ENCODE measurements at places on chromosomes 12 and 14.

- no peak for DNase-seq
Measured at GRCh38 chr12:54593135-54593534, 4.7 kb upstream of the PPP1R1A start.

GRCh38 chr12:3107071-3107583, 29.9 kb downstream of the TSPAN9 start:
- DNase-seq = no peak

DNA sequence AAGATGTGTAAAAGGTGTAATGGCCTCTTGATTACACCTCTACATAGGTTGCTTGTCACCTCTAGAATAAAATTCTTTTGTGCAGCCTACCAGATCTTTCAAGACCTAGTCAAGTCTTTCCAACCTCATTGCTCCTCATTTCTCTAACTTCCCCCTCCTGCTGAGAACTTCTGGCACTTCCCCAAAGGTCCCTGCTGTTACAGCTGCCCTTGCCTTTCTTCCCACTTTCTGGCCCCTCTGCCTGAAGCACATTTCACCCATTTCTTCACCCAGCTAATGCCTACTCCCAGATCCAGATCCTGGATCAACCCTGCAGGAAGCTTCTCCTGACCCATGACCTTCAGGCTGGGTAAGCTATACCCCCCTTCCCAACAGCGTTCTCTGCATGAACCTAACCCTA, 1.5 kb downstream of the TSHR start:
- no peak for DNase-seq

- no peak for DNase-seq
Measured at GRCh38 chr12:59678759-59679411, 83.1 kb downstream of the SLC16A7 start.

DNA sequence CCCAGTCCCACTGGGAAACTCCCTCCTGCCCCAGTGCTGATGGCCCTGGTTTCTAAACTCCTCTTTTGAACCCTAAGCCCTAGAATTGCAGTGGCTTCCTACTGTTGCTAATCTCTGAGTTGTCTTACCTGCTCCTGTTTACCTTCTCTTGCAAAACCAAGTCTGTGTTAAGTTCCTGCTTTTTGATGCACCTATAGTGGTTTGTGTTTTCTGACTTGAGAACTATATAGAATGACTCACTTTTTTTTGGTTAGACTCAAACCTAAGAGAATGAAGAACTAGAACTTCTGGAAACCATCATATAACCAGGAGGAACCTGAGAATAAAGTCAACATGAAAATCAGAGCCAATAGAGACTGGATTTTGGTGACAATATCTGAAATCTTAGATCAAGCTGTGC, 5.5 kb upstream of the GAS2L3 start:
- no peak for DNase-seq

- DNase-seq = no peak
Measured at GRCh38 chr12:53696655-53697331, 20.9 kb upstream of the ATP5MC2 start.

GRCh38 chr14:61101803-61102548, 120.9 kb downstream of the SLC38A6 start:
- no peak for DNase-seq

GRCh38 chr12:95582230-95583058, 31.2 kb upstream of the USP44 start:
- DNase-seq = no peak
